Stomach (tissue), 19 donors: ENCODE measurements at places on chromosomes 6 and 20.

- H3K4me3 ChIP-seq, result peak overlapping the region; percentile 89
- DNase-seq, result peak; percentile 69
- H3K4me1 ChIP-seq, result peaks cover 47% of the 10 kb centered on the region
- H3K27ac ChIP-seq, result peak overlapping the region; percentile 97
- no peaks in the 10 kb centered on the region for H3K36me3 ChIP-seq
Measured at GRCh38 chr20:3887876-3888620, 1.1 kb upstream of the PANK2 start.

GRCh38 chr6:28638787-28639430 lies 113.2 kb downstream of the GPX5 start:
- no peak overlapping the region for H3K27ac ChIP-seq
- peaks cover 73% of the 10 kb centered on the region for H3K27me3 ChIP-seq
- no peaks in the 10 kb centered on the region for H3K36me3 ChIP-seq
- no peak overlapping the region for H3K4me3 ChIP-seq
- peaks cover 12% of the 10 kb centered on the region for H3K4me1 ChIP-seq
- DNase-seq, result no peak

GRCh38 chr6:170176898-170177771 lies 113.7 kb downstream of the DLL1 start:
- H3K36me3 ChIP-seq, result no peaks in the 10 kb centered on the region
- peak; percentile 38 for DNase-seq
- H3K27me3 ChIP-seq, result no peaks in the 10 kb centered on the region
- no peak overlapping the region for H3K27ac ChIP-seq
- H3K4me1 ChIP-seq, result peaks cover 33% of the 10 kb centered on the region

DNA sequence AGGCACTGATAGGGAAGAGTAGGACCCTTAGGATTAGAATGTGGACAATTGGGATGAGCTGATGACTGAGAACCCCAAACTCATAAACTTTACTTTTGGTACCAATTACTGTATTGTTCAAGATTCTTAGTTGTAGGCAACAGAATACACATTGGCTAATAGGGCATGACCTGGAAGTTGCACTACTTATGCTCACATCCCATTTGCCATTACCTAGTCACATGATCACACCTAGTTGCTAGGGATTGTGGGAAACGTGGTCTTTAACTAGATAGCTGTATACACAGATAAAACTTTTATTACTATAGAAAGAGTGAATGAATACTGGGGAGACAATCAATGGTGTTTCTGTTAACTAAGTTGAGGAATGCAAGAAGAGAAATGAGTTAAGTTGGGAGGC lies 113.4 kb upstream of the AKIRIN2 start:
- H3K27me3 ChIP-seq, result peaks cover 3% of the 10 kb centered on the region
- no peaks in the 10 kb centered on the region for H3K36me3 ChIP-seq
- H3K27ac ChIP-seq, result no peak overlapping the region
